Activated T-helper 1 cell treated with anti-CD3 and anti-CD28 coated beads, Interleukin-2, amount 50 U/mL, for 16 hours (primary cell): ENCODE measurements at places on chromosomes 3 and 15.

- no peak for DNase-seq
Measured at GRCh38 chr15:45126535-45127158, 3.0 kb downstream of the DUOXA1 start.

GRCh38 chr15:40150163-40150925, 10.5 kb upstream of the BUB1B start:
- no peak for DNase-seq

DNA sequence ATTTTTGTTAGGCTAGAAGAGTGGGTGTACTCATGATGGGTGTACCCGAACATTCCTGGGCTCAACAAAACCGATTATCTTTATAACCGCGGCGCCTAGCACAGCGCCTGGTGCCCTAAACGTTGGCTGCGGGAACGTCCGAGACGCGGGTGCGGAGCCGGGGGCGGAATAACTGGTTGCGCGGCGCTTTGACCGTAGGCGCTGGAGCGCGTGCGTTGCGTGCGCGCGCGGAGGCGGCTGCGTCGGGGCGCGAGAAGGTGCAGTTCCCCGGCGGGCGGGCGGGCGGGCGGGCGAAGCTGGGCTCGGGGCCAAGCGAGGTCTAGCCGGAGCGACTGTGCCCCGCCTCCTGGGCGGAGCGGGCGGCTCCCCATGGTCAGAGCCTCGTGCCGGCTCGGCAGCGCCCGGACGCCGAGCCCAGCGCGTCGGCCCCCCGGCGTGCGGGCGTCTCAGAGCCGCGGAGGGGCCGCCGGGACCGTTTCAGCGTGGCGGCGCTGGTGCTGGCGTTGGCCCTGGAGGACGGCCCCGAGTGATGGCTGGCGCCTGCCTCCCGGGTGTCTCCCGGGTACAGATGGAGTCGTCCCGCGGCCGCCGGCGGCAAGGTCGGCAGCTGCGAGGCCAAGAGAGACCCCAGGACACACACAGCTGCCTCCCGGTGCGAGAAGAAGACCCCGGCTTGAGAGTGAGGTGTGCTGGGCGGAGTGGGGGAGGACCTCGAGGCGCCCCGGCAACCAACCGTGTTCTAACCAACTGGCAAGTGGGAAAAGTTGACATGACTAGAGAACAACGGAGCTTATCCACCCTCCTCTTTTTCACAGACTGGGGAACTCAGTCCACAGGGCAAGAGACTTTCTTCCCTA, at the start of gene PLAAT1:
Gene PLAAT1 (plus strand): TSS at position 373 of the 857 bp plus-strand sequence. CDS start 14,429 bp downstream, outside the sequence.
- DNase-seq, result no peak

DNA sequence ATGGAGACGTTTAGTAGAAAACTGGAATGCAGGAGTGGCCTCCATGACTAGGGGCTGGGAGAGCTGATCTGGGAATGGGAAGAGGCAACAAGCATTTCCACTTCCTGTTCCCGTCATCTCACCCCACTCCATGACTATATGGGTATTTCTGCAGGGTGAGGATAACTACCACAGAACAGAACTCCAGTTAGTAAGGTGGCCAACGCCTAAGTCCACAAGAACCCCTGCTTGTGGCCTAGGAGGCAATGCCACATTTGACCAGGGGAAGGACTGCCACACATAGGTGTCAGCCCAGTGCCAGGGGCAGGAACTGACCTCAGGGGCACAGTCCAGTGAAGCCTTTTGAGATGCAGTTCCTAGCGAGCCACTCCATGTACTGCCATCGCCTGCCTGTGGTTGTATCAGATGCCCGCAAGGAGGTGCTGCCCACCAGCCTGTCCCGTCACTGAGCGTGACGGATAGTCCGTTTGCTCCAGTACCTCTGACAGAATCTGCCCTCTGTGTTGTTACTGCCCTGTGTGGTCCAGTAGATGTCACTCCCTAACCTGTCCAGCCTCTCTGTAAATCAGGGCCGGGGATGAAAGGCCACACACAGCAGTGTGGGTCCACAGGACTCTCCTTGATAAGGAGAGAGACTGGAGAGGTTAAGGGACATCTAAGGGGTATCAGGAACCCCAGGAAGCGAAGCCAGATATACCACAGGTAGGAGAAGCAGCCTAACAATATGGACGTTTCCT, 3.5 kb upstream of the MTFMT start:
- no peak for DNase-seq

DNA sequence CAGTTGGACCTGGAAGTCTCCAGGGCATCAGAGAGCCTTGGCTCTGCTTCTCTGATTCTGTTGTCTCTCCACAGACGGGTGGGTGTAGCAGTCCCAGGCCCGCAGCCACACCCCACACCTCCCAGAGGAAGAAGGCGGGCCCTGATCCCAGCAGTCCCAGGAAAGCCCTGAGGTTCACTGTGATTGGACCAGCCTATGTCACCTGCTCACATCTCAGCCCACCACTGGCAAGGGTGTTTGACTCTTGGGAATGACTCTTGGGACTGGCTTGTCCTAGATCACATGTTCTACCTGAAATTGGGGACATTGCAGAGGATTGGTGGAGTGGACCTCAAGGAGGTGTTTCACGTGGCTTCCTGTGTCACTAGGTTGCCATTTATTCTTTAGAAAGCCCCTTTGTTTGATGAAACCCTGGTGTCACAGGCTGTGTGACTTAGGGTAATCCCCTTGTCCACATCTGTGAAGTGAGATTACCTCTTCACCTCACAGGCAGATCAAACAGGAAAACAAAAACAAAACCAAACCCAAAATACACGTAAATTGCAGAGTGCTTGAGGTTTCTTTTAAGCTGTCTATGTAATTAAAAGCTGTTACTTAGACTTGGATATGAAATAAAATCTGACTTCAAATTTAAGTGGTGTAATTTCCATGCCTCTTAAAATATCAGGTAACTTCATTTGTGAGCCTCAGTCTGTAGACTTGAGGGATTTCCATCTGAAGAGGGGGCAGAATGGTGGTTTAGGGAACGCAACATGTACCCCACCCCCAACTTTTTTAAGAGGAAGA, 26.7 kb downstream of the FLNB start:
- no peak for DNase-seq

- no peak for DNase-seq
Measured at GRCh38 chr3:113747283-113748046, 630 bp downstream of the ATP6V1A start.
